ENCODE measurements at places on chromosomes 1 and 21.
A peak's percentile ranks its signal among the peaks of the same experiment; 100 is the strongest.

DNA sequence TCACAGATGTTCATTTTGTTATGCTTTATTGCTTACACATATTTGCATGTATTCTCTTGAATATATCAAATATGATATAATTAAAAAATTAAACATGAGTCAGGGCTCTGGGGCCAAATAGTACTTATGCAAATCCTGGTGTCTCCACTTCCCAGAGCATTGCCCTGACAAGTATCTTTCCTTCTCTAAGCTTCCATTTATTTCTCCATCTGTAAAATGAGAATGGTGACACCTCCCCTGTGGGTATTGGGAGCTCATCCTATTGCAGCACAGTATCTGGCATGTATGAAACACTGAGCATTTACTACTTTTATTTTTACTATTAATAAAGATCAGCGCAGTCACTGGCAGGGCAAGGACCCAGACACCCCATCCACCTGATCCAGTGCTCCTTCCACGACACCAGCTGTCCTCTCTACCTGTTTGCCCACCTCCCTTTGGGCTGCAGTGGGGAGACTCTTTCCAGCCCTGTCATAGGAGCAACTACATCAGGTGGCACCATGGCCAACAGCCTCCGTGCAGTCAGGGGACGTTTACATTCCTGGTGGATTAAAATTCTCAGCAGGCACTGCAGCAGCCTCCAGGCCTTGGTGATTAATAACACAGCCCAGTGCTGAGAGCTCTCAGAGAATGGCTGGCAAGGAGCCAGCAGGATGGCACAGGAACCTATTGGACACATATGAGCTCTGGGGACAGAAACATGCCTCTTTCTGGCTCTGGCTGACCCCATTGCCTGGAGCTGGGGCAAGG lies 113.0 kb downstream of the DMRTB1 start:
- DNase-seq = no peak

GRCh38 chr1:16018749-16019643 lies 1.2 kb upstream of the HSPB7 start:
- DNase-seq = no peak

- DNase-seq = no peak
These were observed 70.9 kb downstream of the C4BPA start for GRCh38 chr1:207174913-207175312.

- no peak for DNase-seq
These were observed 35.1 kb downstream of the DIRAS3 start for GRCh38 chr1:68015369-68015768.

DNA sequence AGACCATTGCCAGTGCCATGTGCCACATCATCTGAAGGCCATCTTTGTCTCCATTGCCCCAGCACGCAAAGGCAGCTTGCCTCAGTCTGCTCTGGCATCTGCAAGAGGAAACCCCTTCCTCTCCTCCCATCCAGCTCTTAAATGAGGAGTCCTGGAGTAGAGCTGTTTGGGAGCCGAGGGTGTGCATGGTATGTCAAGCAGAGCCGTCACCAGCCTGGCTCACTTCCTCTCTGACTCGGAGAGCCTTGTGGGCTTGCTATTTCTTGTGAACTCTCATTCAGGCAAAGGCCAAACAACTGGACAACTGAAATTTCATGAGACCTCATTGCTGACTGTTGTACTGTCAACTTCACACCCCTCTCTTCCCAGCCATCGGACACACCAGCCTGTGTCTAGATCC lies 143.9 kb downstream of the SIPA1L2 start:
- no peak for DNase-seq

- no peak for DNase-seq
These were observed at the start of gene PAX7 for GRCh38 chr1:18630511-18631495. PAX7 (plus strand) TSS chr1:18630846; CDS start chr1:18631604, 758 bp downstream.

- no peak for DNase-seq
These were observed 480.2 kb upstream of the RUNX1 start for GRCh38 chr21:35529171-35529863.

GRCh38 chr1:19448491-19449439 lies 36.6 kb downstream of the CAPZB start:
- no peak for DNase-seq

GRCh38 chr1:240776237-240776636 lies 164.3 kb upstream of the GREM2 start:
- DNase-seq = no peak

GRCh38 chr1:64019818-64020217 lies 183.6 kb upstream of the UBE2U start:
- no peak for DNase-seq

GRCh38 chr21:28174701-28175100 lies 818.0 kb downstream of the LTN1 start:
- DNase-seq = no peak

DNA sequence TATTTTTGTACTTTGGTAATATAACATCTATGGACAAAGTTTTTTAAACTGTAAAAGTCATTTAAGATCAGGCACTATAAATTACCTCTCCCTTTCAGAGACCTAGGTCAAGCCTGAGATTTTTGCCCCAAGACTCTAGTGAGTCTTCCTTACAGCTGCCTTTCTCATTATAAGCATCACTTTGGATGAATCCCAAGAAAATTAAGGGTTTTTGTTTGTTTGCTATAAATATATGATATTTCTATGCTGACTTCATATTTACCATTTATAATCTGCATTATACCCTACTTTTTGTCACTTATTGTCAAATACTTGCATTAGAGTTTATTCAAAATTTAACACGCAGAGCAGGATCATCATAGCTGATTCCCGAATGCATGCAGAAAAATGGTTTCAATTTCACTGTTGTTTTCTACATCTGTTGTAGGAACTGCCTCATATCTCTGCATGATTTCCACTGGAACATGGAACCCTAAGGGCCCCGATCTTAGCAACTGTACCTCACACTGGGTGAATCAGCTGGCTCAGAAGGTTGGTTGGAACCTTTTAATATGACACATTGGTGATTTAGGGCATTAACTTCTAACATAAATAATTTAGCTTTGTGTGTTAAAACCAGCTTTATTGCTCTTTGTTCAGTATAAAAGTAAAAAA lies 150.0 kb downstream of the ADGRL2 start:
- DNase-seq = no peak

- no peak for DNase-seq
These were observed 97.7 kb downstream of the TLR5 start for GRCh38 chr1:223045164-223045957.

GRCh38 chr1:233045588-233045987 lies 95.2 kb downstream of the NTPCR start:
- no peak for DNase-seq

DNA sequence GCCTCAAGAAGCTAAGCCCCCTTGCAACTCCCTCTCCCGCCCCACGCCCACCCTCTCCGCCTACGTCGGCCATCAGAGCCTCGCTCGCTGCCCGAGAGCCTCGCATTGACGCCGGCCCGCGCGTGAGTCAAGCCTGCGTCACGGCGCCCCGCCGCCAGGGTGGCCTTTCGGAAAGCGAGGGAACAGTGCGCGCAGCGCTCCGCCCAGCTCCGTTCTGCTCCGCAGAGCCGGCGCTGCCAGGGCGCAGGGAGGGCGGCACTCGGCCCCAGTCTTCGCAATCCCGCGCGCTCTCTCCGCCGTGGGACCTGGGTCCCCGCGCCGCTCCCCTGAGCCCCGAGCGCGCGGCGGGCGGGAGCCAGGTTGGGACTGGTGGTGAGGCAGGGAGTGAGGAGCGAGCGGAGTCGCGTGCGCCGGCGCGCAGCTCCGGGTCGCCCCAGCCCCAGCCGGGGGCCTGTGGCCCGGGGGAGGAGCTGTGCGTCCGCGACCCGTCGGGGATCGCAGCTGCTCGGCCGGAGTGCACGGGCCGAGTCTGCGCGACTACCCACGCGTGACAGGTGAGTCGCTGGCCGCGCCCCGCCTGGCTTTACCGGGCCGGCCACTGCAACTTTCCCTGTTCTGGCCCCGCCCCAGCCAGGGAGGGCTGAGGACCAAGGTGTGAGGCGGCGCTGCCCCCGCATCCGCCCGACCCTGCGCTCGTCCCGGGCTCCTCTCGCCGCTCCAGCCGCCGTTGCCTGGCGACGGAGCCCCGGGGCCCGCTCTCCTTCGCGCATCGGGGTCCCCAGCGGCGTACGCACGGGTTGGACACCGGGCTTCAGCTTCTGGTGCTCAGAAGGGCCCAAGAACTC lies at the start of gene SLC6A17:
Gene SLC6A17 (plus strand): TSS at position 165 of the 845 bp plus-strand sequence. CDS start 16,436 bp downstream, outside the sequence.
- DNase-seq = peak; percentile 67

- no peak for DNase-seq
These were observed 78.2 kb downstream of the SLC66A1 start for GRCh38 chr1:19390166-19390850.

DNA sequence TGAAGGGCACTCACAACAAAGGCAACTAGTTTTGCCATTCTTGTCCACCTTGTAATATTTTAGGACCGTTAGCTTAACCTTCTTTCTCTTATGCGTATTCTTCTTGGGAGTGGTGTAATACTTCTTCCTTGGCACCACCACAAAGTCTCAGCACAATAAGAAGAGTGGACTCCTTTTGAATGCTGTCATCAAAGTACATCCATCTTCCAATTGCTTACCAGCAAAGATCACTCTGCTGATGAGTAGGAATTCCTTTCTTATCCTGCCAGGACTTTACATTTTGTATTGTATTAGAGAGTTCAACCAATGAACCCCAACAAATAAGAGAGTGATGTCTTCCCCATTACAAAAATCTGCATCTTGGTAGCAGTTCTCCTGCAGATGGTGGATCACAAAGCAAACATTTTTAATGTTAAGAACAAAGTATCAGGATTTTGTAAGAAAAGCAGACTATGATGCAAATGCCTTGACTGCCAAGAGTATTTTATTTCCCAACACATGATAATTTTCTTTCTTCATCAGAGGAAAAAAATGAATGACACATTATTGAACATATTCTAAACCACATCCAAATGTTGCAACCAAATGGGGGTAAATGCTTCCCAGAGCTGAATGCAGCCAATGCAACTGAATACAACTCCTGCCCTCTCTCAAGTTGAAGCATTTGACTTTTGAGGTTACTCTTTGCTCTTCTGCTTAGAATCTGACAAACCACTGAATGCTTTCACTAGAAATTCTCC lies 5.1 kb upstream of the ARNT start:
- no peak for DNase-seq

- DNase-seq = no peak
These were observed 6.2 kb downstream of the ZMYM1 start for GRCh38 chr1:35085421-35085820.

GRCh38 chr1:168234846-168235547 lies 9.2 kb downstream of the SFT2D2 start:
- DNase-seq = peak; percentile 32

DNA sequence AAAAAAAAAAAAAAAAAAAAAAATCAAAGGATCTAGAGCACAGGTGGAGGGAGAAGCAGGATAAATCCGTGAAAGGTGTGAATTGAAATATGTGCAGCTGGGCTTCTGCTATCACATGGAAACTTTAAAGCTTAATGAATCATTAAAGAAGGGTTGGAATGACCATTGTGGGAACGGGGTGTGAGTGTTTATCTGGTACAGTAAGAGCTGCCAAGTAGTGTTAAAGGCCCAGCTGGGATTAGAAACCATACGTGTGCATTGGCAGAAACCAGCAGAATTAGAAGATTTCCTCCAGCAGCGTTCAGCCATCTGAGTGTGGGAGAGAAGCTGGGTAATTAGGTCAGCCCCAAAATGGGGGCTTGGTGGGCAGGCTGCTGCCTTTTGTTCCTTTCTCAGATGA lies 13.5 kb downstream of the FALEC start:
- no peak for DNase-seq

All from activated T-cell treated with anti-CD3 and anti-CD28 coated beads for 48 hours (primary cell).